ENCODE measurements at places on chromosomes 2 and 18.

GRCh38 chr2:120720746-120721375, 14.8 kb upstream of the GLI2 start:
- no peak for DNase-seq

DNA sequence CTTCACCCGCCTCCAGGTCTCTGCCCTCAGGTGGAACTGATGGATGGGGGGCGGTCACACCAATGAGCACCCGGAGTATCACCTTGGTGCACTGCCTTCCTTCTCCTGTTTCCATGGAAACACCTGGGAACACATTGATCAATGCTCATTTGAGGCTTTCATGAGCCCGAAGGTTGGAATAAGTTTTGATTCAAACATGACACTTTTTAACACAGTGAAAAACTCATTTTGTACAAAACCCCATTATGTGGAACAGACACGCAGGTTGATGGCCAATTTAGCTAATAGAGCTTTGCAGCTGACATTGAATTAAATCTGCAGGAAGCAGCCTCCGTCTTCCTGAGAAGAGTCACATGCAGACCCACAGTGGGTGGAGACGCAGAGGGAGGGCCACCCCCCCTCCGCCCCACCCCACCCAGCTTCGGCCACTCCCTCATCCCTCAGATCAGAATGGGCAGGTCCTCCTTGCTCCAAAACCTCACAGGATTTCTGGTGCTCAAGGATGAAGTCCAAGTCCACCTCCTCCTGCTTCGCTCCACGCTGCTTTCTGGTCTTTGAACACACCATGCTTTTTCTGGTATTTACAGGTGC, 96.0 kb upstream of the MYCN start:
- DNase-seq: no peak

GRCh38 chr18:74213429-74213828, 65.1 kb downstream of the TIMM21 start:
- no peak for DNase-seq

GRCh38 chr2:101205521-101206479, 46.9 kb upstream of the CNOT11 start:
- DNase-seq: peak; percentile 66

- peak; percentile 96 for DNase-seq
Measured at GRCh38 chr2:239267288-239267951, 133.4 kb downstream of the HDAC4 start.

- no peak for DNase-seq
Measured at GRCh38 chr2:67991456-67991855, 71.3 kb downstream of the C1D start.

- DNase-seq: no peak
Measured at GRCh38 chr2:58054264-58054663, 7.7 kb downstream of the VRK2 start.

DNA sequence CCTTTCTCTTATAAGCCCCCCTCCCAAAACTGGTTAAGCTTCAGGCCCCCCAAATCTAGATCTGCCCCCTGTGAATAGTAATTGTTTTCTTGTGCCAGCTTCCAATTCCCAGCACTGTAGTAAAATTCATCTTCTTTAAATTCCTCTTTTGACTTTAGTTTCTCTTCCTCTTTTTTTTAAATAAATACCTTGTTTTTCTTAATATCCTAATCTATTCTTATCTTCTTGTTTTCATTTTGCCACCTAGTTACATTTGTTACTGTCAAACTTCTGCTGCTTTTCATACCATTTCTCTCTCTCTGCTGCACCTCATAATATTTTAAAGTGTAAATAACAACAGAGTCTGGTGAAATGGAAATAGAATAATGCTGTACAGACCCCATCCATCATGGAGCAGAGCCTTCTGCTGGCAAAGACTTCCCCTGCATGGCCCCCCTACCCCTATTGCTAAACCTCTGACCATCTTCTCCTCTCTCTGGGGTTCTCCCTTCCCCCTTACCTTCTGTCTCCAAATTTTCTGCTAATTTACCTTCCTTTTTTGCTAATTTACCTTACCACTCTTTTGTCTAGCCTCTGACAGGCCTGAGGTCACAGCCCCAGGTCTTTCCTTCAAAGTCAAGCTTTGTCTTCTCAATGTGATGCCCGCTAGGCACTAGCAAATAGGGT, 94.9 kb upstream of the PAPOLG start:
- no peak for DNase-seq

- DNase-seq: no peak
Measured at GRCh38 chr2:130918393-130918792, 81.7 kb downstream of the ARHGEF4 start.

DNA sequence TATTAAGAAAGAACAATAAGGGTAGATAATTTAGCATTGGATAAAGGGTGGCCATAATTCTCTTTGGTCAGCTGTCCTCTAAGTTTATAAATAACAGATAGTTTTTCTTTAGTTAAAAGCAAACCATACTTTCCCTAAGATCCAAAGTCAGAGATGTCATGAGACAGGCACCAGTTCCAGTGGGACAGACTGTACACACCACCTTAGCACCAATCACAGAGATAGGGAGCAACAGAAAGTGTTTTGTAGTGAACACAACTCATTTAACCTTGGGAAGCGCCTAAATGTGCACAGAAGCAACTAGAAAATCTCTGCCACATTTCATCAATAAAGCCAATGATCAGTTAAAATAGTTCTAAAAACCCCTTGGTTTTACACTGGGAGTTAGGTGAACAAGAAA, 186.8 kb upstream of the SMAD7 start:
- no peak for DNase-seq

- DNase-seq: peak; percentile 41
Measured at GRCh38 chr18:26383454-26384270, 157.4 kb downstream of the TAF4B start.

DNA sequence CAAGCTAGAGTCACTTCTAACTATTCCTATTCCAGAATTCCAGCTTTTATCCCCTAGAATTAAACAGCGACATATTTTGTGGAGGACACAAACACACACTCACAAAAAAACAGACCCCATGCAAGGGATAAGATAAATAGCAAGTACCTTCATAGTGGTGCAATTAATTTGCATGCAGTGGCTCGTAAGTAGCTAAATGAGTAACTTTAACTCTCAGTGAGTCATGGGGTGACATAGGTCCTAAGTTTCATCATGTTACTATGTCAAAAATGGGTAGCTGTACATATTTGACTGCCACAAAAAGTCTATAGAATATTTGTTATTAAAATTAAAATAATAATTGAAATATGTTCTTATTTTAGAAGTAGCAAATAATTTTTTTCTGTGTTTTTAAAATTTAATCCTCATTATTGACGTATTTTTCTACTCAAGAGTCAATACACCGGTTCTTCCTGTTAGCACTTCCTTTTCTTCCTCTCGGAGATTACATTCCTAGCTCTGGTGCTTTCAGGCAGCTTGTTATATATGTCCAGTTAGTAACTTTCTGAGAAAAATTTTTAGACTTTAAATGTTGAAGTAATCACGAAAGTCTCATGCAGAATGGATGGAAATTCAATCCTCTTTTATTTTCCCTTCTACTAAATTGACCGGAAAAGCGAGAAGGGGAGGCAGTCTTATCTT, 247.0 kb downstream of the KCNH7 start:
- peak; percentile 3 for DNase-seq

DNA sequence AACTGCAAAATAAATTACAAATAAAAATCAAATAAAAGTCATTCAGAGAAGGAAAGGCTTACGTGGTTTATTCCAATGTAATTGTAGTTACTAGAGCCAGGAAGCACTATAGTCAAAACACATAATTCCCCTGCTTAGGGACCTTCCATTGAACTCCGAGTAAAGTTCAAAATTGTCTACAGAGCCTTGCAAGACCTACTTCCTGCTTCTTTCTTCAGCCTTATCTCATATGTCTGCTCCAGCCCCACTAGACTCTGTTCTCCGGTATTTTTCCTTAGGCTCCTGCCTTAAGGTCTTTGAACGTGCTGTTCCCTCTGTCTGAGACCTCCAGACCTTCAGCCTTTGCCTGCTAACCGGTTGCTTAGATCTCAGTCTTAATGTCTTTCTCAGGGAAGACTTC, 104.3 kb downstream of the ARL6IP6 start:
- DNase-seq: no peak

DNA sequence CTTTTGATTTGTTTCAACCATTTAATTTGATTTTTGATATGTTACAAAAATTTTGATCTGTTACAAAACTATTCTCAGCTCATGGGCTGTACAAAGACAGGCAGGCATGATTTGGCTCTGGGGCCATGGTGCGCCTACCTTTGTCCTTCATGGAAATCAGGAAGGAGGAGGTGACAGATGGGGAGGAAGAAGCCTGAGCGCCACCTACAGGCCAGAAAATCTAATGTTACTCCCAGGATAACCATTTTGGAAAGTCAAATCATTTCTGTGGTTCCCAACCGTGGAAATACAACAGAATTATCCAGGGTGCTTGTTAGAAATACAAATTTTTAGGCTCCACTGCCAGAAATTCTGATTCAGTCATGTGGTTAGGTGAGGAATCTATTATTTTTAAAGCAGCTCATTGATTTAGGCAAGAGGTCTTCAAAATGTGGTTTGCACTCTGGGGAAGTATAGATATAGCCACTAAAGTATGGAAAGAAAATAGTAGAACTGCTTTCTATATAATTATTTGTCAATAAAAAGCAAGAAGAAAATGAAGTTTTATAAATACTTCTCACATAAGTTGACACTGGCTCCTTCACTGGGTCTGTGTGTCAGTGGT, 93.9 kb downstream of the EVA1A start:
- DNase-seq: peak; percentile 12

DNA sequence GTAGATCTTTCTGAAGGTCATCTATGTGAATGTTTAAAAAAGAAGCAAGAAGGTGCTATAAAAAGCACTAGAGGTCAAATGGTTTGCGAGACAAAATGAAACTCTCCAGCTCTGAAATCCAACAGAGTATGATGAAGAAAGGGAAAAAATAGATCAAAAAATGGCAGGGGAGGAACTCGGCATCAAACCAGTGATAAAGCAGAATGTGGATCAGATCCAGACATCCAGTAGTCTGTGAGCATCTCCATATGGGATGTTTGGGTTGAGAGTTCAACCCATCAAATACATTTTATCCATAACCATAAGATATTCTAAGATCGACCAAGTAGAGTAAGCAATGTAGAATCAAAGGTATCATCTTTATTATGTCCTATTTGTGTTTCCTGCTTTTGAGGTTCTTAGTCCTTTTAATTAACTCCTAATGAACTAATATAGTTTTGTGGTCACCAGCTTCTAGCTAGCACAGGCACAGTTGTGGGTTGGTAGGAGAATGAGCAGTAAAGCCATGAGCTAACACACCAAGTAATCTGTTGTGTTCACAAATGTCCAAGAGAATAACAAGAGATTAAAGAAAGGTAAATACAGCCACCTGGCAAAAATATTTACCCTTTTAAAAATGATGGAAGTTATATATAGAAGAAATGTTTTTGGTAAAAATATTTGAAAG, 160.9 kb downstream of the NEDD4L start:
- DNase-seq: no peak

- no peak for DNase-seq
Measured at GRCh38 chr18:3234457-3234856, 13.1 kb upstream of the MYL12A start.

- DNase-seq: no peak
Measured at GRCh38 chr2:10327896-10328669, 25.4 kb downstream of the HPCAL1 start.

DNA sequence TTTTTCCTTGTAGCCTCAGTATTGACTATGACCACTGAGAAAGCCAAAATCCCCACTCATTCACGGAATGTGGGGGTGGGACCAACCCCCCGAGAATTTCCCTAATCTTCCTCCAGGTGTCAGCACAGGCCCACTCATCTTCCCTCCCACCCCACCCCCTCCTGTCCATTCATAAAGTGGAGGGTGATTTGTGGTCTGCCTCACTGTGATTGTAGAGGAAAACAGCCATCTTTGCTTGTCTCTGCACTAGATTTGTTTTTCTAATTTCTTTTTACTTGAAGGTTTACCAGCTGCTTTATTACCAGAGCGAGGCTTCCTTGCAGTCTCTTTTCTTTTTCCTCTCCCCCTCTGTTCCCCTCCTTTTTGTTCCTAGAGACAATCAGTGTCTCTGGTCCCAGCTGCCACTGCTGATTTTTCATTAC, 171.8 kb downstream of the ICOS start:
- peak; percentile 81 for DNase-seq

DNA sequence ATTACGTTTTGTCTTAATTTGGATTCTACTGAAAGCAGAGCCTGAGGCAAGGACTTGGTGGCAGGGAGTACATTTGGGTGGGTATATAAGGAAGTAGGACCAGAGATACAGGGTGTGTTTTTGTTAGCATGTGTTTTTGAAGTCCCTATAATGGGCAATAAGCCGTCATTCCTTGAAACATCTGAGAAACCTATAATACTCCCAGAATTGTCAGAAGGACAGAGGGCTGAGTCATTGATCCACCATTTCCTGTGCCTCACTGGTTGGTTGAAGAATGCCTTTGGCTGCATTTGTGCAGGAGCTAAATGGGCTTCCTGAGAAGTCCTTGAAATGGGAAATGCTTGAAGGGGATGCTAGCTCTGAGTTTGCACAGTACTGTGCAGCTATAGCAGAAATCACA, 281.8 kb upstream of the ZEB2 start:
- no peak for DNase-seq

DNA sequence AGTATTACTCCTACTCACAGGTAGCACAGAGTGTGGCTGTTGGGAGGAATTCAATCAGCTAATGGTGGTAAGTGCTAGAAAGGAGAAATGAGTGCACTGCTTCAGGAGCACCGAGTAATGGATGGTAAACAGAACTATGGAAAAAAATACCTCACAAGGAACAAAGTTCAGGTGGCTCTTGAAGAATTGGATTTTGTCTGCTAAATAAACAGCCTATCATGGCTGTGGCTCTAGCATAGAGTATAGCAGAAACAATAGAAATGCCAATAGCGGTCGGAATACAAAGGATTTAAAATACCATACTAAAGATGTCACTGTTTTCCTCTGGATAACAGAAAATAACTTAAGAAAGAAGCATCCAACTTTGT, 482.5 kb downstream of the NUP35 start:
- no peak for DNase-seq

DNA sequence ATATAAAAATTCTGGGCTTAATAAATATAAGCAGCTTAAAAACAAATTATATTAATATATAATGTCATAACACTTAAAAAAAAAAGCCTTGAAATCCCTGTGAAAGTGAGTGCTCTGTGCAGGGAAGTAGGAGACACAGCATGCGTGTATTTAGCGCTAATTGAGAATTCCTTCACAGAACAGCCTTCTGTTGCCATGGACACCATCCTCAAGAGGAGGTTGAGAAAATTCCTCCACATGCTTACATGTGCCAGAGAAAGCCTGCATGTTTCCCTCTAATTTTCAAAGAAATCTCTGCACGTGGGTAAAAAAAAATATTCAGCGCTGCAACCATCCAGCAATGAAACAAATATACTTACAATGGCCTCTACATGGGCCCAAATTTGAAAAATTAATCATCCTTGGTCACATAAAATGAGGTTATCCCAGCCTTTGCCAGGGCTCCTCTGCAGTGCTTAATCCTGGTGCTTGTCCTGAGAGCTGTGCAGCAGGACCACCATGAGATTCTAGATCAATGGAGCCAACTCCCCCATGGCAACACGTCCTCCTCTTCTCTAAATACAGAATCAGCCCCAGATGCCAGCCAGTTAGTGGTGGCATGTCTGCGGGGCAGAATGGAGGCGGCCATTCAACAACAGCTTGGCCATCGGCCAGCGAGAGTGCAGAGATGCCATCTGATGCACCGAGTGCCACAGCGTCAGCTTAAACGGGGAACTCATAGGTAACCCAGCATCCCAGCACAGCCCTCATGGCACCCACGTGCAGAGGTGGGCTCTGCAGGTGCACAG, 228.0 kb downstream of the MYT1L start:
- DNase-seq: no peak
